T-helper 17 cell (primary cell): ENCODE measurements at places on chromosomes 1 and 21.

DNA sequence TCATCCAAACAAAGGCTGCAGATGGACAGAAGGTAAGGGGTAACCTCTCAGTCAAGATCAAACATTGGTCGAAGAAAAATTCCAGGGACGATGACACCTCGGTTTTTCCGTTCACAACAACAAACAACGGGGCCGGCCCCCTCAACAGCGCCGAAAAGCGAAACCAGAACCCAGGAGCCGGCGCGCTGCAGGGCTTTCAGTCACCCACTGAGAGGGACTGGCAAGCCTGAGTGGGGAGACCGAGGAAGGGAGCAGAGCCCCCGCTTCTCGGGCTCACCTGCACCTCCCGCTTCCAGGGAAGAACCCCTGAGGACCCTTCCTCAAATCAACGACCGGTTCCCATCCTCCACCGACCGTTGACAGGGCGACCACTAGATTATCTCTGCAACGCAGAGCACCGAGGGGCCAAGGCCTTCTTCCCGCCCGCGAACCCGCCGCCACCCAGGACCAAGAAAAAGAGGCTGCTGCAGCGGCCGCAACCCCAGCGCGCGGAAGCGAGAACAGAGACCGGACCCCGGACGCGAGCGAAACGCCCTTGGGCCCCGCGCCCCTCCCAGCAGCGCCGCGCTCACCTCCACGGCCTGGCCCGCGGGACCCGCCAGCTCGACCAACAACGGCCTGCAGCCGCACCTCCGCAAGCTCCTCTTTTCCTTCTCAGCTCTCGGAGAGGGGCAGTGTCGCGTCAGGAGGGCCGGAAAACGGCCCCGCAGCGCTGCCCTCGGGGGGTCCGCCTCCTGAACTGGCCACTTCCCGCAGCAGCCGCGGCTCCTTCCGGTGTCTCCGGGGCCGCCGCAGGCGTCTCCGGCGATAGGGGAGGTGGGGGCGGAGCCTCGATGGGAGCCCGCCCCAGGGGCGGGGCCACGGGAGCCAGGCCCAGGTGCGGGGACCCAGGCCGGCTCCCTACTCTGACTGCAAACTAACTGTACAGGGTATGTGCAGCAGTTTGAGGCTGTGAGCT is at the start of gene USP33:
TSS of gene USP33 (minus strand) at position 782 of the 958 bp plus-strand sequence. CDS start 18,155 bp downstream, outside the sequence.
- DNase-seq, result peak; percentile 92

GRCh38 chr1:154616659-154617345 is 8.8 kb upstream of the ADAR start:
- DNase-seq, result no peak

DNA sequence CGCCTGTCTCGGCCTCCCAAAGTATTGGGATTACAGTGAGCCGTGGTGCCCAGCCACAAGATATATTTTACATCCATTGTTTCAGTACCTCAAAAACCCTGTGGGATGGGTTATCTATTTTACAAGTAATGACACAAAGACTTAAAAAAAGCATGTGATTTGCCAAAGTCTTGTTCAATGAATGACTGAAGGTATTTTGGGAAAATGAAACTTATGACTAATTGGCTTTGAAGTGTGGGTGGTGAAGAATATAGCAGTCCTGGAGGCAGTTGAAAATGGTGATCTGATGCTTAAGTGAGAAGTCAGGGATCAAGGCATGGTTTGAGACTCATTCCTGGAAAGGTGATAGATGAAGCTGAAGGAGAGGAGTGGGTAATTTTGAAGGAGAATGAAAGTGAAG is 3.0 kb downstream of the SWT1 start:
- no peak for DNase-seq

GRCh38 chr1:168227620-168228019 is 1.8 kb downstream of the SFT2D2 start:
- DNase-seq, result no peak

GRCh38 chr1:70140343-70140742 is 65.0 kb downstream of the LRRC40 start:
- DNase-seq, result no peak

GRCh38 chr1:73637264-73637663 is 560.7 kb downstream of the LRRIQ3 start:
- DNase-seq, result no peak

GRCh38 chr21:34612056-34612455 is 2.9 kb downstream of the RCAN1 start:
- no peak for DNase-seq

DNA sequence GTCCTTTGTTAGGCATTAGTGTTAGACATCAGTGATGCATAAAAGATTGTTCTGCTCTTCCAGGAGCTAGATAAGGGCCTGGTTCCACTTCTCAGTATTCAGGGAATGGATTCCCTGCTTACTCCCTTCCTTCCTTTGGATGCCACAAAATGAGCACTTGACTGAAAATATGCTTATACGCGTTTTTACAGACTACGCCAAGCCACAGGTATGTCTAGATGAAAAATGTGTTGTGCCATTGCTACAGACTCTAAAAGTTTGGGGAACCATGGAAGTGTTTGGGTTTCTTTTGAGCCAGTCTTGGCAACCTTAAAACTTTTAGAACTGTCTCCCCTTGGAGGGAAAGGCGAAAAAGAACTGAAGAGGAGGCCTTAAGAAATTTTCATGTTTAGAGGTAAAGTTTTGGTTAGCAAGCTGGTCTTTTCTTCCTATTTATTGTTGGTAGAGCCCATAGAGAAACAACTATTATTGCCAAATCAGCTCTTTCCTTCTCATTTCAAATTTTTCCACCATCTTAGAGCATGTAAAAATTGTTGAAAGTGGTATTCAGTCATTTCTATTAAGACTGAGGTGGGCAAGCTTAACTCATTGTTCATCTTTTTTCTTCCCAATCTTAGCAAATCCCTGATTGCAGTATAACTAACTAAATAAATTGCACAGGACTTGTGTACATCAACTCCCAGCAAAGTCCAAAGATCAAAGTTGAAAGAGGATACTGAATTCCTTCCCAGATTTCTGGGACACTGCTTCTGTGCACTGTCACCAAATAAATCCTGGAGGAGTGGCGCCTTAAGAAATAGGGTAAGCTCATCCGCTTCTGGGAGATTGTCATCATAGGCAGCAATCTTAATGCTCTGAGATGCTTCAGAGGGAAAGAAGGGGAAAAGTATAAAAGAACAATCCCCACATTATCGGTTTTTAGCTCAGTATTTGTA is 18.9 kb downstream of the FGGY start:
- DNase-seq, result no peak

DNA sequence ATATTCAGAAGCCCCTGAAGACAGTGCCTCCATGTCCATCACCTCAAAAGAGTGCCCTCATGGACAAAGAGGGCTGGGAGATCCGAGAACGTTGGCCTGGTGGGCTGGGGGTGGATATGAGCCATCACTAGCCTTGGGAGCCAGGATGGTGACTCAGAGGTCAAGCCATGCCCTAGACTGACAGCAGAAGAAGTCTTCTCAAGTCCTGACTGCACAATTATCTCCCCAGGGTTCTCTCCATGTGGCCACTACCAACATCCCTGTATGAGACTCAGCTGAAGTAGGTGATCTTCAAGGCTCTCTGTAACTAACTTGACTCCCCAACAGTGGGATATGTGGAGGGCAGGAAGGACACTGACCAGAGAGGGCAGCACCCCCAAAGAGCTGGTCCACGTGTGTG is 7.1 kb upstream of the USF1 start:
- no peak for DNase-seq

GRCh38 chr1:65762081-65762862 is 30.4 kb upstream of the PDE4B start:
- DNase-seq, result no peak

- DNase-seq, result no peak
These were observed 8.1 kb upstream of the SRM start for GRCh38 chr1:11067716-11068599.

- DNase-seq, result no peak
These were observed 1.0 kb downstream of the CRB1 start for GRCh38 chr1:197269053-197269452.

DNA sequence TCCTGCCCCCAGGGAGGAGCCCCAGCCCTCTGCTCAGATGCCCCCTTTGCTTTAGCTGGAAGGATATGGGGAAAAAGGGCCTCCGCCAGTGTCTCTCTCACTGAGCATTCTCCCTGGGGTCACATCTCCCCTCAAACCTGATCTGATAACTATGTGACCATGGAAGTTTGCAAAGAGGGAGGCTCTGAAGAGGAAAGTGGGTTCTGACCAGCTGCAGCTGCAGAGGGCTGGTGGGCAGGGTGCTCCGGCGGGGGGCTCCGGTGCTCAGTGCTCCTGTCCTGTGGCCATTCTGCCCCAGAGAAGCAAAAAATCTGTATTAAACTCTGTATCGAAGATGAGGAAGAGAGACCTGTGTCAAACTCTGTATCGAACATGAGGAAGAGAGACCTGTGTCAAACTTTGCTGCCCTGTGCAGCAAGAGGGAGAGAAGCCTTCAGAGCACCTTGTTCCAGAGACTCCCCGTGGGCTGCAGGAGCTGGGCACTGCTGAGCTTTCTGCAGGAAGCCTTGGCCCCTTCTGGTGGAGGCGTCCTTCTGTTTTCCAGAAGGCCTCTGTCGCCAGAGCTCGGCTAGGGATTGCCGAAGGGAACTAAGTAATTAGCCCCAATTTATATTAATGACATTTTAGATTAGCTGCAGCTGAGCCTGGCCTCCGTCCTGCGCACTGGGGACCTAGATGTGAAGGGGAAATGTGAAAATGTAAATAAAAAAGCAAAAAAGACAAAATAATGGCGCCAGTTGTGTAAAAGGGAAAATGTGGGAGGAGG is 186.2 kb upstream of the C1orf174 start:
- DNase-seq, result no peak
